ENCODE measurements at places on chromosomes 2 and 18.

DNA sequence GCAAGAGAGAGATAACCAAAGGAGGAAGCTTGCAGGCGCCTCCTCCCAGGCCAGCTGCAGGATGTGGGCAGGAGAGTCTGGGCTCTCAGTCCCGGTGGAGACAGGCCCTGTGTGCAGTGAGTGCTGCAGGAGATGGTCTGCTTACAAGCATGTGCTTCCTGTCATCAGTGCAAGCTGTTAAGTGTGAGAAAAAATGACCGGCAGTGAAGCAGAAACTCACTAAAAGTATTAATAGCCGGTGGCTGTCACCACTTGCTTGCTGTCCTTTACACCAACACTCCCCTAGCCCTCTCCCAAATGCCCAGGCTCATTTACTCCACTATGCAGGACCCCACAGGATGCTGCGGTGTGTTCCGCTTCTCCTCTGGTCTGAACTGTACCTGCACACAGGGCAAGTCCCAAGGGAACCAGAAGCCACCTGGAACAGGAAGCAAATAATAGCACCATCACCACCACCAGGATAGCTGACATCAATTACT, 435.6 kb upstream of the HS6ST1 start:
- DNase-seq = no peak

DNA sequence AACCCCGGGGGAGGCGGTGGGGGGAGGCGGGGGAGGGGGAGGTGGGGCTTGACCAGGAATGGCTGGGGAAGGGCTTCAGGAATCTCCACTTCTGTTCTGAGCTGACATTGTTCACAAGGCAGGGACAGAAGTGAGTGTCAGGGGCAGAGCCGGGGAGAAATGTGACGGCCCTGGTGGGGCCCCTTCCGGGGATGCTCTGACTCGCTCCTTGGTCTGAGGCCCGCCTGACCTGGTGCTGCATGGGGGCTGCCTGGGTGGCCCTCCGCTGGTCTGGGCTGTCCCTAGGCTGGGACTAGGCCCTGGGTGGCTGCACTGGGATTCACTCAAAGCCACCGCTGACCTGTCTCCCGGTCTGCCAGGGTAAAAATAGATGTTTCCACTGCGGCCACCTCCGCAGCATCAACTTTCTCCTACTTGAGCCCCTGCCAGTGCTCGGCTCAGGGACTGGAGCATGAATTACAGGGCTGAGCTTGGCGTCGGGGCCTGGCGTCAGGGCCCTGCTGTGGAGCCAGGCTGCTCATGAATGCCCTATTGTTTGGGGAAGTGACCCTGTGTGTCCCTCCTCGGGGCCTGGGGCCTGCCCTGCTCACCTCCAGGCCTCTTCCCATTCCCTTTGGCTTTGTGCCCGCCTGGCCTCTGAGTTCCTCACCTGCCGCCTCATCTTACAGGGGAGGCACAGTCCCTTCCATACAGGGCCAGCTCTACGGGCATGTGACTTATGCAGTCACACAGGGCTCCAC, 247.5 kb downstream of the DYSF start:
- DNase-seq = no peak

DNA sequence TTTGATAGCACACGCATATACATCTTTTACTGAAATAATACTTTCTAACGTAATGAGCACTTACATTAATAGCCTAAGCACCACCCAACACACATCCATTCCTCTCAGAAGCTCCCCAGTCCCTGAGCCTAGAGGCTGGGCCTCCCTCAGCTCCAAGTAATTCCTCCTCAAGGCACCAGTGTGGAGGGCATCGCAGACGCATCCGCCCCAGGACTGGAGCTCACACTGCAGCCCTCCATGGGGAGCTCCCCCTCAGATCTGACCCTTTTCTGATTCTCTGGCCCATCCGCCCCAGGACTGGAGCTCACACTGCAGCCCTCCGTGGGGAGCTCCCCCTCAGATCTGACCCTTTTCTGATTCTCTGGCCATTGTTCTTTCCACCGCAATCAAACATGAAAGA, 60.4 kb upstream of the SNTG2 start:
- no peak for DNase-seq

DNA sequence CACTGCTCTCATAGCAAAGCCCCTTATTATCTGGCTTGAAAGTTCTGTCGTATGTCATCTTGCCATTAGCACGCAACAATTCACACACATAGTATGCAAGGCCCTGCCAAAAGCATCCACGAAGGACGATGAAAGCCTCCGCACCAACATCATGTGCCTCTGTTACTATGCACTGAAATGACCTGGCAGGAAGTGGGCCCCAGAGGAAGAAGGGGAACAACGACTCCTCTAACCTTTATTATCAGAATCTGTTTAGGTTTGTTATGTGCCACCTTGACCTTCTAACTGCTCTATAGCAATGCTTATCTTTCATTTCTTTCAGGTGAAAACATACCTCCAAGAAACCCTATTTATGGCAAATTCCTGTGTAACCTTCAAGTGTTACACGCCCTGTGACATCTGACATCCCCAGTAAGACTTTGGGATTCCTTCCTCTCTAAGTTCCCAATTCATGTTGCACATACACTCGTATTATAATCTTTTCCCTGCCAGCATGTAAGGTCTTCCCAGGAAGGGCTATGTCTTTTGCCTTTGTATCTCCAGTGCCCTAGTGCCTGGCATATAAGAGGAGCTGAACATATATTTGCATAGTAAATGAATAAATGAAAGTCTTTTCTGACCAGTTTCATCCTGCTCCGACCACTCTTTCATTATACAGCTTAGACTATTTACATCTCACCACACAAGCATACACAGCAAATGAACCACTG, 7.0 kb upstream of the NDUFV2 start:
- DNase-seq = no peak

GRCh38 chr2:53569957-53570727, 197.5 kb upstream of the CHAC2 start:
- no peak for DNase-seq

- no peak for DNase-seq
These were observed 8.0 kb downstream of the TUBA3E start for GRCh38 chr2:130190237-130190636.

DNA sequence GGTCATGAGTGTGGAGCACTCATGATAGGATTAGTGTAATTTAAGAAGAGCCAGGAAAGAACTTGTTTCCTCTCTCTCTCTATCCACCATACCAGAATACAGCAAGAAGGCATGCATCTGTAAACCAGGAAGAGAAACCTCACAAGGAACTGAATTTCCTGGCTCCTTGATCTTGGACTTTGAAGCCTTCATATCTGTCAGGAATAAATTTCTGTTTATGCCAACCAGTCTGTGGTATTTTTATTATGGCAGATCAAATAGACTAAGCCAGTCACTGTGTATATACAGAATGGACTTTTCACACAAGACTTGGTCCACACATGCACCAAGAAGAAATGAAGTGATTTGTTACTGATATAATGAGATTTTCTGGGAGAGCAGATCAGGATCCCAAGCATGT, 930.1 kb upstream of the TMEFF2 start:
- DNase-seq = no peak

DNA sequence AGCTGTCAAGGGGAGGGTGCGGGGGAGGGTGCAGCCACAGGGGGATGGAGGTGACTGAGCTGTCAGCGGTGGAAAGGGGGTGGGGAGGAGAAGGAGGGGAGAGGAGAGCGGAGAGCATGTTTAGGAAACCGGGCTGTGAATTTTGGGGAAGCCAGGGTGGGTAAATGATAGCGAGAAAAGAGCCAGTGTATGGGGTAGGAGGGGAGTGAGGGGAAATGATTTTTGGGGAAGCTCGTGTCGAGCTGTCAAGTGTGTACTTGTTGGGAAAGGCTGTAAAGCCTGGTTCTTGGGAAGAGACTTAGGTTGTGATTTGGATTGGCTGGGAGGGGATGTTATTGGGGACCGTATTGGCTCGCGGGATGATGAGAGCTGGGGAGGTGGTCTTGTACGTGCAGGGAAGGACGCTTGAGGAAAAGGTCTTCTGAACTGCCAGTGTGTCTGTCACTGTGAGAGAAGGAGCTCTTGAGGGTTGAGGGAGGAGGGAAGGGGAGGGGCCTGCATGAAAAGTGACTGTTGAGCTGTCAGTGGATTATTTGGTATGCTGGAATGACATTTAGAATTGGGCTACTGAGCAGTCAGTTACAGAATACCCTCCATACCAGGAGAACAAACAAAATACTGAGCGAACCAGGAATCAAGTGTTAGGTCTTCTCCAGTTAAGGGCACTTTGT, 1.0 kb downstream of the UBR3 start:
- peak; percentile 3 for DNase-seq

- no peak for DNase-seq
These were observed 35.6 kb downstream of the OSBPL6 start for GRCh38 chr2:178229927-178230326.

DNA sequence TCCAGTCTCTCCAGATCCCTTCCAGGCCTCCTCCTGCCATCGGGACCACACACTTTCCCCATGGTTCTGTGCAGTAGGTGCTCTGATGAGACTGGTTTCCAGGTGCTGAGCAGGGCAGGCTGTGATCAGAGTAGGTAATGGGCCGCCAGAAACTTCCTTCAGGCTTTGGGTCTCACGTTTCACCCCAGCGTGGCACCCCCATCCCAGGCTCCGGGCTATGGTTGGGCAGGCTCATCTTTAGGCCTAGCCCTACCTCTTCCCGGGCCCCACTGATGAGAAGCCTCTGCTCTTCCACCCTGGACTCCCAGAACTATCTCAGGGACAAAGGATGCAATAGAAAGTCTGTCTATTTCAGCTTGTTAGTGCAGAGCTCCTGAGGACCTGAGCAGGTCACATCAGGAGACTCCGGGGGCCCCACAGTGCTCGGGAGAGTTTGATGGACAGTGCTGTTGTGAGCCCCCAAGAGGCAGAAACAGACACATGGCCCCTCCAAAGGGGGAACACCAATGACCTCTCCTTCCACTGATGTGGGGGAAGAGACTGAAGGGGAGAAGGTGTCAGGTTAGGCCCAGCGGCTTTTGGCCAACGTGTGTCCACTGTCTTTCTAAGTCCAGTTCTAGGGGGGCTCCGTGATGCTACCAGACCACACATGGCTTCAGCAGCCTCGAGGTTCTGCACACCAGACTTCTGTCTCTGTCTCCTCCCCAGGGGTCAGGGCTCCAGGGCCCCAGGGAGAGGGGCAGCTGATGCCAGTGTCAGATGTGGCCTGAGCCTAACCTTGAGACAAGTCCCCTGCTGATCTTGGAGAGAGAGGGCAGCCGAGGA, 5.8 kb upstream of the PROM2 start:
- DNase-seq = no peak

DNA sequence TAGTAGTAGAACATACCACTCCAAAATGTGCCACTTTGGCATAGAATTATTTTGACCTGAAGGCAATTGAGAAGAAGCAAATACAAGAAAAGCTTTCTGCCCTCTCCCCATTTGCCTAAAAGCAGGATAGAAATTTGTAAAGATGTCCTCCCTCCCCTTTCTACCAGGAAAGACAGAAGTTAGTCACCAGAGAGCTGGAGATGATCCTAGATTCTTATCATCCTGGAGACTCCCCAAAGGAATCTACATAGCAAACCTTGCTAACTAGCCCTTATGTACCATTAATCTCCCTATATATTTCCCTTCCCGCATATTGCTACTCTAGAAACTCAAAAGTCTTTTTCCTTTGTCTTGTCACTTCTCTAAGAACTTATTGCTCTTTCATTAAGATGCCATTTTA, 12.6 kb upstream of the TMEM37 start:
- DNase-seq = no peak
